T-helper 22 cell (primary cell): ENCODE measurements at places on chromosomes 5 and 9.

GRCh38 chr9:13778631-13779030 is 499.1 kb upstream of the MPDZ start:
- no peak for DNase-seq

DNA sequence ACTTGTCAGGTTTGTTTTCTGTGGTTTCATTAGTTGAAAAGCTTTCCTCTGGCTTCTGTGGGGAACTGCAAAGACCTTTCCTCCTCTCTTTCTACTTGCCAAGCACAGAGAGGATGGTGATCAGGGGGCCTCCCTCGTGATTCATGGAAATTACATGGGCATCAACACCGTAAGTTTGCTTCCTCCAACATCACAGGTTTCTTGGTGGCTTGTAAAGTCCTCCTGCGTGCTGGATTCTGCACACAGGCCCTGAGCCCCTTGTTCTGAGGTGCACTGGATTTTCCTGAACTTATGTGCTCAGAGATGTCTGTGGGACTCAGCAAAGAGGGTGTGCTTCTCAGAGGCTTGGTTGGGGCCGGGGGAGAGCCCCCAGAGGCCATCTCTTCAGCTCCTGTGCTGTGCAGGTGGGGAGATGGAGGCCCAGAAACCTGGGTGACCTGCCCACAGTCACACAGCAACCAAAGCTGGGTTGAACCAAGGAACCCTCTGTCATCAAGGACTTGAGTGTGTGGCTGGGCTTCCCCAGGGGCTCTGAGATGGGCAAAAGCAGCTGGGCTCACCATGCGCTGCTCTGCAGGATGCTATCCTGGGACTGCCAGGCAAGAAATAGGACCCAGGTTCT is 36.5 kb downstream of the RGS3 start:
- no peak for DNase-seq

DNA sequence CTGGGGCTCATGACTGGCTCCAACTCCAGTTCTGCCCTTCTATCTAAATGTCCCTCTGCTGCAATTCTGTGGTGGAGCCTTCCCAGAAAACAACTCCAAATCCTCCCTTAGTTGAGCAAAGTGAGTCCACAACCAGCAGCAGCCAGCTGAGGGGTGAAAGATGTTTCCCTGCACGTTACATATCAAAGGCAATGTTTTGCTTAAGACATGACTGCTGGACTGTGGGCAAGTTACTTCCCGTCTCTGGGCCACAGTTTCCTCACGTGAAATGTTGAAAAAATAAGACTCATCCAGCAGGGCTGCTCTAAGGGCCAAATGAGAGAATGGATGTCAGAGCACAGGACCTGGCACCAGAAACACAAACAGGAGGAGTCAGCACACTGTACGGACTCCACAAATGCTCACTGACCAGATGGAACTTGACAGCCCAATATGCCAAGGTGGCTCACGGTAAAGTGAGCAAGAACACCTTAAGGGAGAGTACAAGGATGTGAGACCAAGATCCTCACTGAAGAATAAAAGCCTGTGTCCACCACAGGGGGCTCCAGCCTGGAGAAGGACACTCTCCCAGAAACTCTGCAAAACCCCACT is 138.4 kb upstream of the ABCA1 start:
- no peak for DNase-seq

DNA sequence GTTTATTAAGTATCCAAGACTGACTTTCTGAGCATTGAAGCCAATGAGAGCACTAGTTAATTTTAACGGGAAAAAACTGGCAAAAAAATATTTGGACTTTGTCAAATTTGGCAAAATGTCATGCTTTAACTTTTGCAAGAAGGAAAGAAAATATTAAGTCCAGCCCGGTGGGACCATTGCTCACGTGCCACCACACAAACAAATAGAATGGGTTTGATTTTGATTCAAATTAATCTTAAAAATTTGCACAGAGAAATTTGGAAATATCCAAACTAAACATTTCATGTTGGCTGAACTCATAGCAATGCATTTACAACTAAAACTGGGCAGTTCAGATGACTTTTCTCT is 302.2 kb downstream of the EBF1 start:
- DNase-seq, result no peak

DNA sequence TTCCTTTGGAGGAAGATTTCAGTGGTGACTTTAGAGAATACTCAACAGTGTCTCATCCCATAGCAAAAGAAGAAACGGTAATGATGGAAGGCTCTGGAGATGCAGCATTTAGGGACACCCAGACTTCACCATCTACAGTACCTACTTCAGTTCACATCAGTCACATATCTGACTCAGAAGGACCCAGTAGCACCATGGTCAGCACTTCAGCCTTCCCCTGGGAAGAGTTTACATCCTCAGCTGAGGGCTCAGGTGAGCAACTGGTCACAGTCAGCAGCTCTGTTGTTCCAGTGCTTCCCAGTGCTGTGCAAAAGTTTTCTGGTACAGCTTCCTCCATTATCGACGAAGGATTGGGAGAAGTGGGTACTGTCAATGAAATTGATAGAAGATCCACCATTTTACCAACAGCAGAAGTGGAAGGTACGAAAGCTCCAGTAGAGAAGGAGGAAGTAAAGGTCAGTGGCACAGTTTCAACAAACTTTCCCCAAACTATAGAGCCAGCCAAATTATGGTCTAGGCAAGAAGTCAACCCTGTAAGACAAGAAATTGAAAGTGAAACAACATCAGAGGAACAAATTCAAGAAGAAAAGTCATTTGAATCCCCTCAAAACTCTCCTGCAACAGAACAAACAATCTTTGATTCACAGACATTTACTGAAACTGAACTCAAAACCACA is 67.4 kb downstream of the VCAN start:
- DNase-seq, result no peak

- no peak for DNase-seq
These were observed 20.0 kb downstream of the IRF1 start for GRCh38 chr5:132470596-132470995.

GRCh38 chr5:106189121-106189809 is 1481.5 kb downstream of the EFNA5 start:
- DNase-seq, result no peak

DNA sequence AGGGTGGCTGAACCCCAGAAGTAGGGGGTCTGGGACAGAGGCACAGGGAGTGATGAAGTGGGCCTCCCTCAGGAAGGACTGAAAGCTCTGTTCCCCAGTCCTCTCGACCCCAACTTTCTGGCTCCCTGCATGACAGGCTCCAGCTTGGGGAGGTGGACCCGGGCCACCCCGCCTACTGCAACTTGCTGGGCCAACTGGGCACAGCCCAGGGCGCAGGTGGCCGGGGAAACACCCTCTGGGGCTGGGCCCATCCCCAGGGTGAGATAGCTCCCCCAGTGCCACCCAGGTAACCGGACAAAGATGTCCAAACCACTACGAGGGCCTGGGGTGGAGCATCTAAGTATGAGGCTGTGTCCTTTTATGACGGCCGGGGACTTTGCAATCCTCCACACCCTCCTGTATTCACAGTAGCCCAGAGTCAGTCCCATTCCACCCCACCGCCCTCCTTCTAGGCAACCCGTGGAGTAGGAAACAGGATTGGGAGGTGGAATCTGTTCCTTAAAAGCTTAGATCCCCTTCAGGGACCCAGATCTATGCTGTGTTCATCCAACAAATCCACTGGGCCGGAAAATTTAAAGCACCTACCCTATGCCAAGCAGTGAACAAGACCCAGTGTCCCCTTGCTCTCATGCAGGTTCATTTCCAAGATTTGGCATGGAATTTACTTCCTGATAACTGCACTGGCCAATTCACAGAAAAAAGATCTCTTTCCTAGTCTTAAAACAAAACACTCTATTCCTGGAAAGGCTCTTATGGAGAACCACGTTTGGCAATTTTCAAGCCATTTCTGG is 19.9 kb downstream of the DNM1 start:
- DNase-seq, result no peak
